ENCODE measurements at places on chromosomes 1 and 21.

- DNase-seq, result peak; percentile 35
These were observed 4.9 kb upstream of the SLC44A5 start for GRCh38 chr1:75615613-75616435.

DNA sequence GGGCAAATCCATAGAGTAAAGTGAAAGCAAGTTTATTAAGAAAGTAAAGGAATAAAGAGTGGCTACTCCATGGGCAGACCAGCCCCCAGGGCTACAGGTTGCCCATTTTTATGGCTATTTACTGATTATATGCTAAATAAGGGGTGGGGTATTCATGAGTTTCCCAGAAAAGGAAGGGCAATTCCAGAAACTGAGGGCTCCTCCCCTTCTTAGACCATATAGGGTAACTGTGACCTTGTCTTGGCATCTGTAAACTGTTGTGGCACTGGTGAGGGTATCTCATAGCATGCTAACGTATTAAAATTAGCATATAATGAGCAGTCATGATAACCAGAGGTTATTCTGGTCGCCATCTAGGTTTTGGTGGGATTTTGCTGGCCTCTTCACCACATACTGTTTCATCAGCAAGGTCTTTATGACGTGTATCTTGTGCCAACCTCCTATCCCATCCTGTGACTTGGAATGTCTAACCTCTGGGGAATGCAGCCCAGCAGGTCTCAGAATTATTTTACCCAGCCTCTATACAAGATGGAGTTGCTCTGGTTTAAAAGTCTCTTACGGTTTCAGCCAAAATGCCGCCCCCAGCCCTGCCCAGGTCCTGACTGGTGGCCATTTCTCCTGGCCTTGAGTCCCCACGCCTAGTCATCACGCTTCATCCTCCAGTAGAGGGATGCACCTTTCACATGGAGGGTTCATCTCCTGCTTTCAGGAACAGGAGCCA is 982 bp upstream of the TRIM17 start:
- no peak for DNase-seq

GRCh38 chr21:32413015-32413504 is 554 bp downstream of the EVA1C start:
- no peak for DNase-seq

- no peak for DNase-seq
These were observed 113.7 kb downstream of the ZNF281 start for GRCh38 chr1:200296091-200296661.

- no peak for DNase-seq
These were observed 92.4 kb upstream of the DPT start for GRCh38 chr1:168821434-168821833.

DNA sequence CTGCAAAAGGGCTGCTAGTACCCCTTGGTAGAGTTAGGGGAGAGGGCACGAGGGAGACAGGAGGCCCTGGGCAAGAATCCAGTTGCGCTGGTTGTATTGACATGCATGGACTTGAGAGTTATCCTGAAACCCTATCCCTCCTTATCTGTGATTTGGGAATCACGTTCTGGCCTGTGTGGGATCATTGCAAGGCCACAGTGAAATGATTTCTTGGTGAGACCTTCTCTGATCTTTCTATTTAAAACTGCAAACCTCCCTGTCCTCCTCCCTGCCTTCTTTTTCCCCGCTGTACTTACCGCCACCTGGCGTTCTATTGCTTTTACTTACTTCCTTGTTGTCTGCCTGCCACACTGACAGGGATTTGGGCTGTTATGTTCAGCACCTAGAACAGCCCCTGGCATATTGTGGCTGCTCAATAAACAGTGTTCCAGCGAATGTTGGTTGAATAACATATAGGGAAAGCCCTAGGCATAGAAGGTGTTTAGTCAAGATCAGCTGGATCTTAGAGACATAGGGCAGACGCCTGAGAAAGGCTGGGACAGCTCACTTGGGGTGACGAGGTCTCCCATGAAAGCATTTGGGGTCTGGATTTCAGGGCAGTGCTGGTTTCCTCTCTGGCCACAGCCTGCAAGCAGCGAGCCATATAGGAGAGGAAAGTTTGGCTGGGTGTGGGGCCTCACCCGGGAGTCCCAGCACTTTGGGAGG is 25.6 kb downstream of the ALPL start:
- DNase-seq, result no peak

DNA sequence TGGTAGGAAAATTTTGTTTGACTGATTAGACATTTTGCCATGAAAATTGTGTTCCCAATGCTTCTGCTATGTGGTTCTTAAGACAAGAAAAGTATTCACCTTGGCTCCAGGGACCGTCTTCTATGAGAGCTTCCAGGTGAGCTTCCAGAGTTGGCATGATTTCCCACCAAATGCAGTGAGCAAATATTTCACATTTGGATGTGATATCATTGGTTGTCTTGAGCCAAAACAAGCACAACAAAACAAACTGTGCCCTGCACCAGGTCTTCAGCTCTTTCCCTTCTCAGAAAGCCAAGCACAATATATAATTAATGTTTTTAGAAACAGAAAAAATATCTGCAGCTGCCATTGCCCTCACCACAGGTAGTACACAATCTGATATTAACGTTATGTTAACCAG is 1009.0 kb downstream of the PLA2G4A start:
- DNase-seq, result no peak

- DNase-seq, result no peak
These were observed 961 bp downstream of the RBM15 start for GRCh38 chr1:110340207-110340468.

GRCh38 chr1:205798577-205798976 is 14.4 kb downstream of the SLC41A1 start:
- no peak for DNase-seq

GRCh38 chr1:158422212-158422611 is 3.8 kb downstream of the OR10K2 start:
- no peak for DNase-seq

DNA sequence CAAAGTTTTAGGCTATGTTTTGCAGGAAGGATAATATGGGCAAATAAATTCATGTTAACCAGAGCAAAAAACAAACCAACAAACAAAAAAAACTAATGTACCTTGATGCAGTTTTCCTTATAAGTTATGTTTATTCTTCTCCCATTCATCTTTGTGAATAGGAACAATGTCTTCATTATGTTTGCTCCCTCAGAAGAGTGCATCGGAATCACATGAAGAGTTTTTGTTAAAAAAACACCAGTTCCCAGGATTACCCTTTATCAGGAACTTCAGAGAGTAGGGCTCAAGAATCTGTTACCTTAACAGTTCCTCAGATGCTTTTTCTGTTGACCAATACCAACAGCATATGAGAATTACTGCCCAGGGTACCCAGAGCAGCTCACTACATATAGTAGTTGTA is 14.6 kb upstream of the PRRC2C start:
- DNase-seq, result no peak

GRCh38 chr1:47701741-47702515 is 264.1 kb downstream of the FOXD2 start:
- DNase-seq, result no peak

GRCh38 chr1:74835051-74835450 is 102.1 kb downstream of the TYW3 start:
- DNase-seq, result peak; percentile 65

GRCh38 chr21:33026443-33026858 is 716 bp downstream of the OLIG2 start:
- DNase-seq, result no peak

- DNase-seq, result no peak
These were observed 23.7 kb downstream of the KCNC4 start for GRCh38 chr1:110233861-110234260.

DNA sequence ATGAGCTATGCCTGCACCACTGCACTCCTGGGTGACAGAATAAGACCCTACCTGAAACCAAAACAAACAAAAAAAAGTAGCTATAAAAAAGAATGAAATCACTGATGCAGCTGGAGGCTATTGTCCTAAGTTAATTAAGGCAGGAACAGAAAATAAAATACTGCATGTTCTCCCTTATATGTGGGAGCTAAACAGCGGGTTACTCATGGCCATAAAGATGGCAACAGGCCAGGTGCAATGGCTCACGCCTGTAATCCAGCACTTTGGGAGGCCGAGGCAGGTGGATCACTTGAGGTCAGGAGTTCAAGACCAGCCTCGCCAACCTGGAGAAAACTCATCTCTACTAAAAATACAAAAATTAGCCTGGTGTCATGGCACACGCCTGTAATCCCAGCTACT is 152.7 kb downstream of the PIK3R3 start:
- DNase-seq, result no peak

DNA sequence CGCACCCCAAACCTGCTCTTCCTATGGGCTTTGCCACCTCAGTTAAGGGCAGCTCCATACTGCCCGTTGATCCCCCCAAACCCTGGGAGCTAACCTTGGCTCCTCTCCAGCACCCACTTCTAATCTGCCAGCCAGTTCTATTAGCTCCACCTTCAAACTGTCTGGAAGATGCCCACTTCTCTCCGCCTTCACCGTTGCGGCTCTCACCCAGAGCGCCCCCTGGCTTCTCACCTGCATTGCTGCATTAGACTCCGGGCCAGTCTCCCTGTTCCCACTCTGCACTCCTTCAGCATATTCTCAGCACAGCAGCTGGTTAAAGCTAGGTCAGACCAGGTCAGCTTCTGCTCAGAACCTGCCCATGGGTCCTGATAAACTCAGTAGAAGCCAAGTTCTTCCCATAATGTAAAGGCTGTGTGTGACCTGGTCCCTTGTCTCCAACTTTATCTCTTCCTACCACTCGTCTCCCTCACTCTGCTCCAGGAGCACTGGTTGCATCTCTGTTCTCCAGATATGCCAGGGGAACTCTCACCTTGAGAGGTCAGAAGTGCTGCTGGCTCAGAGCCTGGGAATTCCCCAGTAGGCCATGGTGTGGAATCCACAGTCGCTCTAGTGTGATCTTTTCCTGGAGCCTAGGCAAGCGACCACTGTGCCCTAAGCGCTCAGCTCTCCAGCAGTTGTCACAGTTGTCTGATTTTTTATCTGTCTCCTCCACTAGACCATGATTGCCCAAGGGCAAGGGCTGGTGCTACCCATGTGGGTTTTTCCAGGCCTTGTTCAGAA is 150.3 kb downstream of the HMGB4 start:
- no peak for DNase-seq

GRCh38 chr1:237013608-237014007 is 9.4 kb upstream of the MT1HL1 start:
- no peak for DNase-seq

- no peak for DNase-seq
These were observed 51.1 kb downstream of the SLC16A1 start for GRCh38 chr1:112904831-112905261.

DNA sequence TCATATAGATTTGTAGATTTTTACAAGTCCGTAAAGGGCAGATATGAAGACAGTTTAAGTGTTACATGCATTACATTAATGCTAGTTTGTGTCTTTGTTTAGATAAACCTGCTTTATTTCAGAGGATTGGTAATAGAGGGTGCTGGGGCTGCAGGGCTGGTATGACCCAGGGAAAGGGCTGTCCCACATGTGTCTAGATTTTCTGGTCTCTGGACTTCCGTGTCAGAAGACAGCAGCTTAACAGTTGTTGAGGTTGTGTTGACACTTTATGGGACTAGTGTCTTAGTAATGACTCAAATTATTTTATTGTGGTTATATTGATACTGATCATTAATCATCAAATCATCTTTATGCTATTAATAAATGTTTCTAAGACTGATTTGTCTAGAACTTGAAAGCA is 10.1 kb downstream of the PRDM2 start:
- DNase-seq, result no peak

- no peak for DNase-seq
These were observed 171.6 kb upstream of the C1orf174 start for GRCh38 chr1:4071653-4072052.

DNA sequence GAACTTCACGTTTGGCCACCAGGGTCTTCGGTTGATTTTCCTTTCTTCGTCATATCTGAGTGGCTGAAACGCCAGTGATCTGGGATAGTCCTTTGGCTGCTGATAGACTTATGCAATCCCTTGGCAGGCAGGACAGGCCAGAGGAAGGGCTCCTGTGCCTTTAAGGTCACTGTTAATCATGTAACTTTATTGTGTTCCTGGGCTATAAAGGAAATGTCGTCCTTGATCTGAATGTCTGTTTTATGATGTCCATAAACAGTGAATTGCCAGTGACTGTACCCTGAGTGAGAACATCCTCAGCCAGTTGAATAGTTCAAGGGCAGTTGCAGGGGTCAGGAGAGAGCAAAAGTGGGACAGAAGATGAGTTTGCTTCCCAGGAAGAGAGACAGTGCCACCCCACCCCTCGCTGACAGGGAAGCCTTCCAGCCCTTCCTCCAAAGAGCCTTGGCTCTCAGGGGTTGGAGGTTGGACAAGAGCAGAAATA is 68.0 kb downstream of the PDE9A start:
- no peak for DNase-seq

DNA sequence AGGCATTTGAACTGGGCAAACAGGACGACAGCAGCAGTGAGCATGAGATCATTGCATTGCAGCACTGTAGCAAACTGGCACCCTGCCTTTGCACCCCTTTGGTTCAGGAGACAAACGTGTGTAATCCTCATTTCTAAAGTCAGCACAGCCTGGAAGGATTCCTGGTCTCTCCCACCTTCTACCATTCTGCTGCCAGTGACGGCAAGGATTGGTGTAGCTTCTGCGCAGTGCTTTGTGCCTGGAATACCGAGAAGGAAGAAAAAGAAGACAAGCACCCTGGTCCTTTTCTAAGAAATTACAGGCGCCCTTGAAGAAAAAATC is 805.3 kb downstream of the USP25 start:
- DNase-seq, result no peak

- DNase-seq, result peak; percentile 73
These were observed 67.5 kb downstream of the CLIC6 start for GRCh38 chr21:34736116-34736874.

GRCh38 chr21:42725416-42725930 is 72.1 kb downstream of the PDE9A start:
- DNase-seq, result no peak

DNA sequence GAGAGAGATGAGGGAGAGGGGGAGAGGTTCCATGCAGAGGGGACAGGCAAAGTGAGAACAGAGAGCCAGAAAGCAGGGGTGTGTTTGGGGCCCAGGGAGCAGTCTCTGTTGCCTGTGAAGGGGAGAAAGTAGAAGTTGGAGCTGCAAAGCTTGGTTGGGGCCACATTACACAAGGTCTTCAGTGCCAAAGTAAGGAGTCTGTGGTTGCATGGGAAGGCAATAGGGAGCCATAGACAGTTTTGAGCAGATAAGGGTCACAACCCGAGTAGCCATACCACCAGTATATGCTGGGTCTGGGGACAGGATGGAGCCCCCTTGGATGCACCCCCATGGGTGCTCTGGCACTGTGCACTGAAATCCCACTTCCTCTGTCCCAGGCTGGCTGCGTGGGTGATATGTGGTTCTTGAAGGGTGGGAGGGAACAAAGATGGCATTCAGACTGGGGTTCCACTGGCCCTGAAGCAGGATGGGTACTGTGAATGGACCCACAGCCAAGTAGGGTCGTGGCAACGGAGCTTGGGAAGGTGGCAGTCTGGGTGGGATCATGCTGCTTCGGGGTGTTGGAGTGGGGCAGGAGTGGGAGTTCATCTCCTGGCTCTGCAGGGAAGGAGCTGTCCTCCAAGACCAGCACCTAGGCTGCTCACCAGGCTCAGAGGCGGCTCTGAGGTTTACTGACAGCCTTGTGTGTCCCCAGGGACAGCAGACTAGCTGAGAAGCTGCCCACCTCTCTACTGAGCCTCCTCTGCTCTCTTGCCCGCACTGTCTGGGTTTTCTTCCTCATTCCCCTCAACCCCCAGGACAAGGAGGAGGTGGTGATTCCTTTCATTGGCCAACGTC is 12.1 kb downstream of the DRAXIN start:
- no peak for DNase-seq
